Activated CD8-positive, alpha-beta memory T cell treated with anti-CD3 and anti-CD28 coated beads, Interleukin-2, amount 50 U/mL, for 4 hours (primary cell): ENCODE measurements at places on chromosomes 5 and 9.

- no peak for DNase-seq
Measured at GRCh38 chr9:77800924-77801551, 152.9 kb upstream of the GNA14 start.

DNA sequence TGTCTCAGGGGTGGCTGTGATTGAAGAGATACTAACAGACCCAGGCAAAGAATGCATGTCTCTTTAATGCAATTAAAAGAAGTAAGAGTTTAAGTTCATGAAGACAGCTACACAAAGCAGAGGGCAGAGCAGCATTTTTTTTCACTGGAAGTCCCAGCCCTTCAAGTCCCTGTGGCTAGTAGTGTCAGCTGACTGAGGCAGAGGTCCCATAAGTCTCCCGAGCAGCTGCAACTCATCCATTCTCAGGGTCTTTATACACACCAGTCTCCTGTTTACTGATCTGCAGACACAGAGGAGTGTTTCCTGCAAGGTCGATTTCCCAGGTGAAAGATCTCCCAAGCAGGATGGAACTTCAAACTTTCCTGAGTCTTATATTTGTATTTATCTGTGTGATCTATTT, 169.4 kb upstream of the GLRA1 start:
- DNase-seq, result no peak

DNA sequence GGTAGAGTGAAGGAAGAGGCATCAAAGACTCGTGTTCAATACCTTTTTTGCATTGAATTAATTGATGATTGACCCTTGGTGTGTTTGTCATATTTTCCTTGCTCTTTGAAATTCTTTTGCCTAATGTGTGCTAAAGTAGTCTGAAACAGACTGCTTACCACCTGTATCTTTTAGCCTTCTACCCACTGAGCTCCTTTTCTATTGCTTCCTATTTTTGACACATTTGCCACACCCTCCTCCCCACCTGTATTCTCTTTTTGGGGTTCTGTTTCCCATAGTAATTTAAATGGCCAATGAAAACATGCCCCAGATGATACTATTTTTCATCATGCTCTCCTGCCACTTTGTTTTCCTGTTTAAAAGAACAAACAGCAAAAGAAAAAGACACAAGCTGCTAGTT, 78.5 kb downstream of the ZCCHC7 start:
- no peak for DNase-seq

GRCh38 chr9:115109486-115109885, 8.5 kb downstream of the TNC start:
- DNase-seq, result no peak

- DNase-seq, result no peak
Measured at GRCh38 chr9:31030741-31031202, 1353.7 kb upstream of the ACO1 start.

DNA sequence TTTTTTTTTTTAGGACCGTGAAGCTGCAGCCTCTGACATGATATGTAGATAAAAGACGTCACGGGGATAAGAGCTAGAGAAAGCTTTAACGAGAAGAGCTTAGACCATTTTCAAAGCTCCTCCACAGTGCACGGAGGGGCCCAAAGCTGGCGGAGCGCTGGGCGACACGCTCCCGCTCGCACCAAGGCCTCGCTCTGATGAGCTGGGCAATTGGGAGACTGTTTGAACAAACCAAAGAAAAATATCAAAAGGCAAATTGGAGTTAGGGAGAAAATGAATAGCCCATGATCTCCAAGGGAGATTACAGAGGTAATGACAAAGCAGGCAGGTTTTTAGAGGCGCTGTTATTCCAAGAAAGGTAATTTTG, 179.4 kb downstream of the SREK1 start:
- DNase-seq, result no peak

DNA sequence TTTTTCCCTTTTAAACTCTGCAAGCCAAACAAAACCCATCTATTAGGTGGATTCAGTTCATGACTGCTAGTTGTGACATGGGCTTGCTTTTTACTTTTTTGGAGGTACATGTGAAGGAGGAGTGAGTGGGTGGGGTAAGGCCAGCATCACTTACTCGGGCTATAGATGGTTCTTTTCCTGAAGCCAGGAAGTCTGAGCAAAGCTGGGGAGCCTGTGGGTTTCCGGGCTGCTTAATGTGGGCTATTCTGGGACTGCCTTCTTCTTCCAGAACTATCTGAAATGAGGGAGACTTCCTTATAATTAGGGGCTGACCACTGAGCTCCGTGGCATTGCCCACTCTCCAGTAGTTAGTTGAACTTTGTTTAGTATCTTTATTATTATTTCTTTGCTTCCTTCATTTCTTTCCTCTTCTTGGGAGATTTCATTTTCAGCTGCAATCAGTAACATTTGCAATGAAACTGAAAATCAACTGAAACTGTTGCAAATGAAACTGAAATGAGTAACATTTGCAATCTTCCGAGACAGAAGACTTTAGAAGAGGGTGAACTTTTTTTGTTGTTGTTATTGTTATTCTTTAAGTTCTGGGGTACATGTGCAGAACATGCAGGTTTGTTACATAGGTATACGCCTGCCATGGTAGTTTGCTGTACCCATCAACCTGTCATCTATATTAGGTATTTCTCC, 204.9 kb downstream of the LRRC70 start:
- no peak for DNase-seq

- DNase-seq, result no peak
Measured at GRCh38 chr9:11319538-11319937, 706.7 kb upstream of the PTPRD start.

- DNase-seq, result no peak
Measured at GRCh38 chr5:1505506-1506241, 18.1 kb downstream of the LPCAT1 start.

GRCh38 chr9:128416432-128417019, 4.1 kb upstream of the CERCAM start:
- DNase-seq, result no peak

GRCh38 chr9:91220491-91221135, 141.1 kb downstream of the AUH start:
- no peak for DNase-seq

- DNase-seq, result no peak
Measured at GRCh38 chr9:108636013-108636412, 219.8 kb downstream of the ACTL7B start.

GRCh38 chr9:73219985-73220626, 68.4 kb downstream of the ANXA1 start:
- DNase-seq, result no peak

GRCh38 chr5:119358530-119358900, 2.7 kb downstream of the TNFAIP8 start:
- DNase-seq, result no peak

DNA sequence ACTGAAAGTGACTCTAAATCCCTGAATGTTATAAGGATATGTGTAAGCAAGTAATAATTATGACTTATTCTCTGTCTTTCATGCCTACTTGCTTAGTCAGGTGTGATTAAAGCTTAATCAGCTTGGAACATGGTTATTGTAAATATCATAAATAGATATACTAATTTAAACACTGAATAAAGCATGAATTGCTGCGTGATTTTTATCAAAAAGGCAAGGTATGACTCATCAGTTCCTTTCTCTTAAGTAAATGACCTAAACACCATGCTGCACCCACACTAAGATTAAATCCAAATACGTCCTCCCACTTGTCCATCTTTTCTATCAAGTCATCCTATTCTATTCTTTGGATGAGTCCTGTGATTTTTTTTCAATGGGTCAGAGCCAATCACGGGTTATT, 124.6 kb upstream of the MTAP start:
- no peak for DNase-seq
